Activated CD4-positive, alpha-beta memory T cell treated with anti-CD3 and anti-CD28 coated beads for 36 hours (primary cell): ENCODE measurements at places on chromosomes 12 and 14.

DNA sequence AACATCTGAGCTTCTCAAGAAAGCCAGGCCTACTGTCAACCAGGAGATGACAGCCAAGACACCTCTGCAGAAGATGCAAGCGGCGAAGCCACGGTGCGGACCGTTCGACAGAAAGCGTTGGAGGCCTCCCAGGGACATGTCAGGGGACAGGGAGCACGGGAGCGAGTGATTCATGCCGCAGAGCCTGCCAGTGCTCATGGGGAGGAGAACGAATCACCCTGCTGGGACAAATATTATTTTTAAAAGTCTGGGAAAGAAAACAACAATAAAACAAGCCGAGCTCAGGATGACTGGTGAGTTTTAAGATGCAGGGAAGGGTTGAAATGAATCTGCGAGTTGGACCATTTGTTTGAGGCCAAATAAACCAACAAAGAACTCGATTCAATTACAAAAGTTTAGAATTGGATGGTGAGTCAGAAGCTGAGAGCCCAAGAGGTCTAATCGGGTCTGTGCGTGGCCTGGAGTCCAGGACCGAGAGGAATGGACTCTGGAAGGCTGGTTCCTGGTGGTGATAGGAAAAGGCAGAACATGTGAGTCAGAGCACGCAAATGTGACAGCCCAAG is 91.0 kb downstream of the RBM19 start:
- no peak for DNase-seq

- no peak for DNase-seq
Measured at GRCh38 chr12:99627459-99627858, 20.1 kb upstream of the GARIN6 start.

GRCh38 chr12:79997096-79997791 is 62.3 kb upstream of the PPP1R12A start:
- DNase-seq, result no peak

- DNase-seq, result no peak
Measured at GRCh38 chr12:116735951-116736599, 1.8 kb downstream of the SPRING1 start.

- DNase-seq, result no peak
Measured at GRCh38 chr12:95759718-95760117, 30.8 kb downstream of the NTN4 start.

DNA sequence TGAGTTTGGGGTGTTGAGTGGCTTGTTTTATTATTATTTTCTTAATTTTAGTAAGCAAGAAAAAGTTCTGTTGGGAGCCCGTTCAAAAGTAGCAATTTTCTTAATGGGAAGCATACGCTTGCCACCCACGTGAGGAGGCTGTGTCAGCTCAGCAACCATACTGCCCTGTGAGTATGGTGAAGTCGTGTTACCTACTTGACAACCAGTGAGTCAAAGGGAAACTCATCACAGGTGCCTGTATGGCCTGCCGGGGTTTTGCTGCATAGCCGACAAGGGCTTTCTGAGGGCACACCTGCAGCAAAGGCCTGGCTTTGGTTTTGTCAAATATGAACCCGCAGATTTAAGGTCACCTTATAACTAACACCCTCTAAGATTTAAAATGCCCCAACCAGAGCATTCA is 31.1 kb downstream of the PITPNM2 start:
- DNase-seq, result peak; percentile 71

- peak; percentile 3 for DNase-seq
Measured at GRCh38 chr14:103749452-103749851, 33.8 kb downstream of the ZFYVE21 start.

DNA sequence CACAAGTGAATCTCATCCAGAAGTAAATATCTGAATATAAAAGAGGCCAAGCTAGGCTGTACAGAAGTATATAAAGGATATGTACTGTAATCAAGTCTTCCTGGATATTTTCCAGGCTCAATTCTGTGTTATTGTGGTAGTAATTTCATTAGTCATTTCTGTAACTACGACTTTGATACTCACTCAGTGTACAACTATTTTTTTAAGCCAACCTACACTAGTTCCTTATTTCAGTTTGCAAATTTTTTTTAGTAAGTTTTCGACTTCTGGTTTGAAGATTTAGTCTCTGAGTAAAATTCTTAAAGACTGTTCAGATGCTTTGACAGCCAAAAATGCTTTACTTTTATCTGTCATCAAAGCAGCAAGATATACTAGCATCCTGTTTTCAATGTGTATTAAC is 130.8 kb downstream of the CAPZA3 start:
- DNase-seq, result no peak

DNA sequence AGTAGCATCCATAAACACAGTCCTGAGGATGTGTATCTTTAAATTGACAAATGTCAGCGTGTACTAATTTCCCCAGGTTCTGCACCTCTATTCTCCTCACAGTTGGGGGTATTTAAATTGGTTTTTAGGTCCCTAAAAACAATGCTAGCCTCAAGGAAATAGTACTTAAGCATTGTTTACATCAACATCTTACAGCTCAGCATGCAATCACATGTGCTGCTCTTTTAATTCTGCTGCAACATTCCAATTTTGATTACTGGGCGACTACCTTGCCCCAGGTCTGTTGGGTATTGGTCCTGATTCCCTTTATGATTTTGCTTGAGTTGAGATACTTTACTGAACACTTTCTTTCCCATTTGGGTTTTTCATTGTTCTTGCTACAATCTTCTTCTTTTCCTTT is 616.6 kb downstream of the CCER1 start:
- DNase-seq, result no peak

DNA sequence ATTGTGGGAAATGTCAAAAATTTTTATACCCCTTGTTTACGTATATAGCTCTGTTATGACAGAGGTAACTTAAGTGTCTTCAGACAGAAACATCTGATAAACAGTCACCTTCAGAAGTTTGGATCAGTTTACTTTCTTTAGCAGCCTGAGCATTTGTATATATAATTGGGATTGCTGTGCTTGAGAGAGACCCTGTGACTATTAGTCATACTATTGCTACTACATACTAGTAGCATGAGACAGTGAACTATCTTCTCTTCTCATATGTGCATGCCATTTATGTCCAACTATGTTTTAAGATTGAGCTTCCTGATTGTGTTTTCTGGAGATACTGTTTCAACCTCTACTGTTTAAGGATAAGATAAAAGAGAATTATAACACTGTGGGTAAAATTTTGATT is 101.5 kb downstream of the PDE6H start:
- no peak for DNase-seq

DNA sequence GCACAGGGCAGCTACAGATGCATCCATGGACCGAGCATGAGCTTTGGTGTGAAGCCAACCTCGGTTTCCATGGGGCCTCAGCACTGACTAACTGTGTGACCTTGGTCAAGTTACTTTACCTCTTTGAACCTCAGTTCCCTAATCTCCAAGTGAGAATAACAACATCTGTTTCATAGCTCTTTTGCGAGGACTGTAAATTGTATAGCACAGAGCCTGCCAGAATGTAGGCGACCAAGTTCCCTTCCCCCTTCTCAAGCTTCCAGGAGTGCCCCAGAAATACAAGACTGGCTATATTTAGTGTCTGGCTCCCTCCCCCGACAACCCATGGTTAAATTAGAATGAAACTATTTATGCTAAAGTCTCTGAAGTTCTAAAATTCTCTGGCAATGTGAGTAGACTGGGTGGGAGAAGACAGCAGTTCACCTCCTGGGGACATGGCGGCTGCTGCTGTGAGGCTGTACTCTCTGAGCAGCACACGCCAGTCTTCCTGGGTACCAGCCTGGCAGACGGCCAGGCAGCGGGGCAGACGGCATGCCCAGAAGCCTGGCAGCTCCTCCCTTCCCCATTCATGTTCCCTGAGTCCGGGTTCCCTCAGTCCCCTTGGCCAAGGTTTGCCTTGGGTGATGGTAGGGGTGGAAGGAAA is 22.0 kb upstream of the TMED10 start:
- DNase-seq, result no peak

- DNase-seq, result no peak
Measured at GRCh38 chr12:120370343-120371243, 1.6 kb upstream of the MSI1 start.

DNA sequence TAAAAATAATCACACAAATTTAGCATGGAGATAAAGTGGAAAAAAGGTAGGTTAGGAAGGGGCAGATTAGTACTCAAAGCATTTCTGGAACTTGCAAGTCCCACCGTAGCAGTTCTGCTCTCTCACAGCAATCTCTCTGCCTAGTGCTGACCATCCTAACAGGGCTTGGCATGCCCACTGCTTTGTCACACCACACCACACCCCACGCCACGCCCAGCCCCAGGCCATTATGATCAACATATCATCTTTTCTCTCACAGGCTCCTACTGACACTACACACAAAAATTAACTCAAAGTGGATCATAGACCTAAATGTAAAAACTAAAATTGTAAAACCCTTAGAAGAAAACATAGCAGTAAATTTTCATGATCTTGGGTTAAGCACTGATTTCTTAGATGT is 273.7 kb downstream of the DAD1 start:
- no peak for DNase-seq

DNA sequence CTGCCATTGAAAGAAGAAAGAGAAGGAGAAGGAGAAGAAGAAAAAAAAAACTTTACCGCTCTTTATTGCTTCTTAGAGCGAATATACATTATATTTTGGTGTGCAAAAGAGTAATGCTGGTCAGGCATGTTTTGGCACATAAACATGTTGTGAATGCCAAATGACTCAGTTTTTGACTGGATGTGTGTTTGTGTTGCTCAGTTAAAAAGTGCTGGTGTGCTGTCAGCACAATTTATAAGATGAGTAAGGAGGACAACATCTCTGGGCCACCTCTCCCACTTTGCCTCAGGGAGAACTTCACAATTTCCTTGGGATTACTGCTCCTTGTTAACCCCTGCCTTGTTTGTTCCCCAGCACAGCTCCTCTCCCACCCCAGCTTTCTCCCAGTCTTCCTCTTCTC is 584.8 kb downstream of the ETNK1 start:
- DNase-seq, result no peak

DNA sequence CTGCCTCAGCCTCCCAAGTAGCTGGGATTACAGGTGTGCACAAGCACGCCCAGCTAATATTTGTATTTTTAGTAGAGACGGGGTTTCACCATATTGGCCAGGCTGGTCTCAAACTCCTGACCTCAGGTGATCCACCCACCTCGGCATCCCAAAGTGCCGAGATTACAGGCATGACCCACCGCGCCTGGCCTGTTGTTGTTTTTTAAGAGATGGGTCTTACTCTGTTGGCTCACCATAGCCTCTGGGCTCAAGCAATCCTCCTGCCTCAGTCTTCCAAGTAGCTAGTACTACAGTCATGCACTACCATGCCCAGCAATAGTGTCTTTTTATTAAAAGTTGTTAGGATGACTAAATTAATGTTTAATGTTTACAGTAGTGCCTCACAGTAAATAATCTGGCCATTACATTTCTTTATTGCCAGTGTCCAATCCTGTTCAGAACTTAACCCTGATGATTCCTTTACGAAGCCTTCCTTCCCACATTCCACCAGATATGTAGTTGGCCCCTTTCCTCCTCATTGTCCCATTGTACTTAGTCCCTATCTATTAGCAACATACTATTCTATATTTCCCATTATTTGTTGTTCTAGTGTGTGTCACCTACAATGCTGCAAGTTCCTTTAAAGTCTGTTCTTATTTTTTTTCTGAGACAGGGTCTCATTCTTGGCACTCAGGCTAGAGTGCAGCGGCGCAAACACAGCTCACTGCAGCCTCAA is 8.8 kb upstream of the SMARCC2 start:
- no peak for DNase-seq

- DNase-seq, result peak; percentile 26
Measured at GRCh38 chr12:94258593-94258992, 110.2 kb downstream of the PLXNC1 start.

GRCh38 chr12:6592087-6592486 is 15.1 kb downstream of the CHD4 start:
- DNase-seq, result no peak

GRCh38 chr12:99137124-99137855 is 492.2 kb downstream of the APAF1 start:
- DNase-seq, result no peak

- peak; percentile 80 for DNase-seq
Measured at GRCh38 chr12:109428037-109428629, 49.0 kb downstream of the KCTD10 start.
